ENCODE measurements at places on chromosomes 1 and 21. TPM values are rescaled to one million over a fixed set of nuclear protein-coding genes. Genes with fewer than 3 reads are reported as not detected.

PAQR6 gene
- total RNA-seq = 2.2 TPM

CYP4Z1 gene
- total RNA-seq = not detected

WNT2B gene
- under 0.01 TPM for total RNA-seq

DNA sequence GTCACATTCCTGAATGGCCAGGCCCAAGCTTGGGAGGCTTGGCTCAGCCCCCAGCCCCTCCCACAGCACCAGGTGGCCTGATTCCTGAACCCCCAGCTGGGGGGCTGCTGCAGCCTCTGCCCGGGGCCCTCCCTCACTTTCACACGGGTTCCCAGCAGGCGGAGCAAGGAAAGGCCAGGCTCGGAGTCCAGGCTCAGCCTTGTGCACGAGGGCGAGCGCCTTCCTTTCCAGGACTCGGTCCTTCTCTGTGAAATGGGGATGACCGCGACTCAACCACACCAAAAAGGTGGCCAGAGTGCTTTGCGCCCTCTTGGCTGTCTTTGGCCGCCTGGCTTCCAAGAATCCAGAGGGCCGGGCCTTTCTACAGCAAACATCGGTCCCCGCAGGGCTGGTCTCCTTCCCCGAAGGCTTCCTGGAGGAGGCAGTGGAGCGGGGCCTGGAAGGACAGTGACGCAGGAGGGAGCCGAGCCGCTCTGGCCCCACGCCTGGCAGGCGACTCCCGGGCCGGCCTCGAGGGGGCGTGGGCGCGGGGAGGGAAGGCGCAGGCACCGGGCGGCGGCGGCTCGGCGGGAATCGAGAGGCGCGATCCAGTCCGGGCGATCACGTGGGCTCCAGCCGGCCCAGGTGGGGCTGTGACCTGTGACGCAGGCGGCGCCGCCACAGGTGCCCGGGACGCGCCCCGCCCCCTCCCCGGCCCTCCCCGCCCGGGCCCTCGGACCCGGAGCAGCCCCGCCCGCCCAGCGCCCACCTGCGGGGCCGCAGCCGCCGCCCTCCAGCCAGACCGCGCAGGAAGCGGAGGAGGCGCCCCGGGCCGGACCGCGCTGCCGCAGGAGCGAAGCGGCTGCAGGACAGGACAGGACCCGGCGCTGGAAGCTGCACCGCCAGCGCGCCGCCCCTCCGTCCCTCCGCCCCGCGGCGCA is at the start of gene ARHGEF16:
Gene ARHGEF16 (plus strand): TSS at position 775 of the 920 bp plus-strand sequence. CDS start 8,420 bp downstream, outside the sequence.
- peak; percentile 64 for DNase-seq

GRCh38 chr1:119226913-119227312 is 86.5 kb upstream of the WARS2 start:
- no peak for DNase-seq

- no peak for DNase-seq
Observed at GRCh38 chr1:77553568-77554291, 128.7 kb downstream of the ZZZ3 start.

DNA sequence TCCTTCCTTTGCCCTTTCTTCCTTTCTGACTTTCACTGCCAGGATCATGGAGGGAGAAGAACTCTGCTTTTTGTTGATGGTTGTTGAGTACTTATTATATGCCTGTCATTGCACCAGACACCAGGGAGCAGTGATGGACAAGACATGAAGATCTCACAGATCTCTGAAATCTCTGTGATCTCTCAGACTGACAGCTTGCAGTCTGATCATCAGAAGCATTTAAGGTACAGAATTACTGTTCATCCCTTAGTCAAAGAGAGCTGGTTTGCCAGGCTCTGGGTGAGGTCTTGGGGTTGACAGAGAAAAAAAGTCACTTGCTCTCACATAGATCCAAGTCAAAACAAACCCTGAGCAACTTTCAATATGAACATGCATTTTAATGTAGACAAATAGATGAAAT is 299.5 kb upstream of the FMN2 start:
- DNase-seq = no peak

GRCh38 chr1:198122693-198123092 is 34.1 kb upstream of the NEK7 start:
- no peak for DNase-seq

DNA sequence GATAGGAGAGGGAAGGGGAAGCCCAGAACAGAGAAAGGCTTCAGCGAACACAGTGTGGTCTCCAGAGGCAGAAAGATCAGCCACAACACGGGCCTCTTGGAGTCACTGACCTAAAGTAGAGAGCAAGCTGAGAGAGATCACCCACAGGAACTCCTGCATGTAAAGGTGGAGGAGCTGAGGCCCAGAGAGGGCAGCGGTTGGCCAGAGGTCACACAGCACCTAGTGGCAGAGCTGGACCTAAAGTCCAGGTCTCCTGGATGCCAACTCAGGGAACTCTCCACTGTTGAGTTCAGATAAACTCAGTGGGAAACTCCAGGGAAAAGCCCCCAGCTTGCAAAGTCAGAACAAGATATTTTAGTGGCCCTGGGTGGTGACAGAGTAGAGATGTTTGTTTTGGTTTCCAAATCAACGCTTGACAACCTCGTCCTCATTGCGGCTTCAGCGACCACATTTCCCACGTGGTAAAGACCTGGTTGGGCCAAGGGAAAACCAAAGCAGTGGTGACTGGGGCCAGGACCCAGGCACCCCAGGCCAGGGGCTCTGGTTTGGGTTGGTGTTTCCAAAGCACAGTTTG is 4.6 kb downstream of the IFFO2 start:
- DNase-seq = peak; percentile 90

DNA sequence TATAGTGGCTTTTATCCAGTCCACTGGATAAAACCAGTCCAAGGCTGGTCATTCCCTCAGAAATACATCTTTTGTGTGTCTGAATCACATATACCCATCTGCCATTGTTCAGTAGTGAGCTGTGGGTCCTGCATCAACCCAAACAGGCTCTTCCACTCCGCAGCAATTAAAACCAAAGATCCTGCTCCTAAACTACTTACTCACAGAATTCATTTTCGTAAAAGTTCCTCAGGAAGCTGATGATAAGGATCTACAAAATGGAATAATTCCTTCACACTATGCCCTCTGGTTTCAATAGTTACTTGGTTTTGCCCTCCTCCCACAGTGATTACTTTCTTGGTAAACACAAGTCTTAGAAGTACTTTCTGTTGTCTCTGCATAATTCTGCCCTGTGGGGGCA is 5.1 kb upstream of the MFSD2A start:
- no peak for DNase-seq

- no peak for DNase-seq
Observed at GRCh38 chr21:20662514-20662913, 335.7 kb upstream of the NCAM2 start.

All from hematopoietic multipotent progenitor cell (in vitro differentiated cells).